Calu3 (cell line): ENCODE measurements at places on chromosomes 1 and 21. TPM values are rescaled to one million over a fixed set of nuclear protein-coding genes. Genes with fewer than 3 reads are reported as not detected.

The SMIM1 gene
- 2.7 and 4.2 TPM in 2 replicates for total RNA-seq

The ERVH48-1 gene
- not detected in 2 replicates for total RNA-seq

The F13B gene
- not detected in 2 replicates for total RNA-seq

The ELK4 gene
- 110 and 122 TPM in 2 replicates for total RNA-seq
